Fibroblast of upper back skin (primary cell): ENCODE measurements at places on chromosomes 1 and 21.

DNA sequence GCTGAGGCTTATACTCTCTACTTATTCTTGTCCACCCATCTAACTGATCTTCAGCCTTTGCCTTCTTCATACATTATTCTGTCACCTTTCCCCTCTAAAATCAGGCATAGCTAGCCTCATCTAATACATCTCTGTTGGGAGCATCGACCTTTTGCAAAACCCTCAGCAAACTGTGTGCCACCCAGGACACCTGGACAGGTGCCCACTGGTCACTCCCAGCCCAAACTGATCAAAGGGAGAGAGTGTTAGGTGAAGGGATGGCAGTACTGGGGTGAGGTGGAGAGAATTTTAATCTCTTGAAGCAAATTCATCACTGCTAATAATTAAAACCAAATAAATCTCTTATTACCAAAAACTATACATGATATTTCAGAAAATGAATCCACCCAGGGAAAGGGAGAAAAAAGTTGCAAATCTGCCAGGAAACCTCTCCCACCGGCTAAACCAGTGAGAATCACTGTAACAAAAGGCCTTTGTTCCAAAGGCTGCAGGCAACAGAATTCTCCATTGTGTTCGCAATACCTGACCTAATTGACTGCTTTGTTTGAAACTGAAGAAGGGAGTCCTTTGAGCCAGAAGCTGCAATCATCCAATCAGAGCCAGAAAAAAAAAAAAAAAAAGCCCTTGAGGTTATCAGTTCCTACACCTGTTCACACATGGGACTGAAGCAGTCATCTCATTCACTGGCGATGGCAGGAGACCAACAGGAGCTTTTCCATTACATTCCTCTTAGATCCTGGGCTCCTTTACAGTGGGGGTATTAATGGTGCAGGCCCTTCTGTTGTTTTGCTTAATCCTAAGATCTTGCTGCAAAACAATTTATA is 172.6 kb downstream of the APP start:
- DNase-seq = peak; percentile 5

DNA sequence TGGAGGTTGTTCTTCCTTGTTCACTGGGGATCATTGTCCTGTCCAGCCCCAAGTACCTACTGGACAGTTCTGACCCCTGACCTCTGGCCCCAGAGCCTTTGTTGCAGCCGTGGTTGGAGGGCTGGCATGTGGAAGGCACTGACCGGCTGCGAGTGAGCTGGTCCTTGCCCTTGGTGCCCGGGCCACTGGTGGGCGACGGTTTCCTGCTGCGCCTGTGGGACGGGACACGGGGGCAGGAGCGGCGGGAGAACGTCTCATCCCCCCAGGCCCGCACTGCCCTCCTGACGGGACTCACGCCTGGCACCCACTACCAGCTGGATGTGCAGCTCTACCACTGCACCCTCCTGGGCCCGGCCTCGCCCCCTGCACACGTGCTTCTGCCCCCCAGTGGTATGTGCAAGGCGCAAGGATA is 11.4 kb downstream of the TIE1 start:
- DNase-seq = no peak

- no peak for DNase-seq
Observed at GRCh38 chr21:31752352-31752751, 20.4 kb upstream of the SCAF4 start.

DNA sequence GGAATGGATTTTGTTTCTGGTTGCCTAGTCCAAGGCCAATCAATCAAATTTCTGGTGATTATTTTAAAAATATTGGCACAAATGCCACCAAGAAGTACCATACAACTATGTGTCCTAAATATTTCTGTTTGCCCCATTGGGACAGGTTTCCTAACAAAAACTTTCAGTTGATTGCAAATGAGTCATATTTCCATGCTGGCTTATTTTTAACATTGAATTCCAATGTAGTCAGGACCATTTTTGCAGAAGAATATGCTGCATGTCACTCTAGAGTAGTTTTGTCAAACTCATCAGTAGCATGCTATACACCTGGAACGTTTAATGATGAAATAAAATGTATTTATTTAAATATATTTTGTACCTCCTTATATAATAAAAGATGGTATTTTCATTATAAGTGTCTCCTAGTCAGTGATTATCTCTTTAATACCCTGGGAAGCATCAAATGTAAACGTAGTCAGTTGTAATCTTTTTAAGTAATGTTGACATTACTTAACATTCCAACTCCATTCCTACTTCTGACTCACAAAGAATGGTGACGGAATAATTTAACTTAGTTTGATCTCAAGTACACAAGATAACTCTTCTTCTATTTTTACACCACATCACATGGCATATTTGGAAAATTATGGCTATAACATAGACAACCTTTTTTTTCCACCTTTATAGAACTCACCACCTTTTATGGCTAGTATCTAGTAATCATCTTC is 39.0 kb upstream of the USH2A start:
- DNase-seq = peak; percentile 56

DNA sequence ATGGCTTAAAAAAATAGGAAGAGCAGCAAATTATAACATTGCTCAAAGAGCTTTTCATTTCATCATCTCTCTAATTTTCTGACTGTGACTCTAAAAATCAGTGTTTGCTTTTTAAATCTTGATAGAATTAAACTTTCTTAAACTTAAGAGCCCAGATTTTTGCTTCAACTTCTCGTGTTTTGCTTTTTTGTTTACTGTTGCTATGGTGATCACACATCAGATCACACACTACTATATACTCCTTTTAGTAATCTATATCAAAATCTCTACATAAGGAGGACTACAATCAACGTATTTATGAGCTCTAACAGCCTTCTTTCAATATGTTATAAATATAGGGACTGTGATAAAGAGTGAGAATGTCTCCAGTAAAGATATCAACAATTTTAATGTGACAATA is 537.3 kb downstream of the KCNT2 start:
- no peak for DNase-seq

DNA sequence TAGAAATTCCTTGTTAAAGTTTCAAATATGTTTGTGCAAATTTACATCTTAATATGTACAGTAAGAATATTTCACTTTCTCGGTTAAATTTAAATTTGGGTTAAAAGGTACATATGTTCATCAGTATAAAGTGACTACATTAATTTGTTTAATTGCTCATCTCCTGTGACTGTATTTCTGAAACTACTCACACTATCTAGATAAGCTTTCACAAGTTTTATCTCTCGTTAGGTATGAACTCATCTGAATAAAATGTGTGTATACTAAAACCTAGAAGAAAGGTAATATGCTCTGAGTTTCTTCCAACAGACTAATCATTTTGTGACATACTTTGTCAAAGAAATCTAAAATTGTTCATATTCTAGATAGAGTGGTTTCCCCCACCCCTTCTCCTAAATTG is 150.7 kb downstream of the PATJ start:
- DNase-seq = no peak

- DNase-seq = no peak
Observed at GRCh38 chr1:6097117-6097595, 51.5 kb downstream of the KCNAB2 start.

GRCh38 chr1:169574336-169574735 is 11.9 kb downstream of the F5 start:
- no peak for DNase-seq

DNA sequence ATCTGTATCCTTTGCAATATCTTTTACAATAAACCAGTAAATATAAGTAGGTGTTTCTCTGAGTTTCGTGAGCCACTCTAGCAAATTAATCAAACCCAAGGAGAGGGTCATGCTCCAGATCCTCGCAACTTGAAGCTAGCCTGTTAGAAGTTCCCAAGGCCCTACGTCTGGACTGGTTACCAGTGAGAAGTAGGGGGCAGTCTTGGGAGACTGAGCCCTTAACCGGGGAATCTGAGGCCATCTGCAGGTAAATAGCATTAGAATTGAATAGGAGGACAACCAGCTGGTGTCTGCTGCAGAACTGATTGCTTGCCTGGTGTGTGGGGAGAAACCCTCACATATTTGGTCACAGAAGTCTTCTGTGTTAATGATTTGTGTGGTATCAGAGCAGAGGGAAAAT is 190.5 kb downstream of the RYR2 start:
- no peak for DNase-seq

- no peak for DNase-seq
Observed at GRCh38 chr1:2814511-2815075, 13.1 kb upstream of the TTC34 start.

- DNase-seq = no peak
Observed at GRCh38 chr1:13643017-13643416, 57.0 kb upstream of the PRDM2 start.

DNA sequence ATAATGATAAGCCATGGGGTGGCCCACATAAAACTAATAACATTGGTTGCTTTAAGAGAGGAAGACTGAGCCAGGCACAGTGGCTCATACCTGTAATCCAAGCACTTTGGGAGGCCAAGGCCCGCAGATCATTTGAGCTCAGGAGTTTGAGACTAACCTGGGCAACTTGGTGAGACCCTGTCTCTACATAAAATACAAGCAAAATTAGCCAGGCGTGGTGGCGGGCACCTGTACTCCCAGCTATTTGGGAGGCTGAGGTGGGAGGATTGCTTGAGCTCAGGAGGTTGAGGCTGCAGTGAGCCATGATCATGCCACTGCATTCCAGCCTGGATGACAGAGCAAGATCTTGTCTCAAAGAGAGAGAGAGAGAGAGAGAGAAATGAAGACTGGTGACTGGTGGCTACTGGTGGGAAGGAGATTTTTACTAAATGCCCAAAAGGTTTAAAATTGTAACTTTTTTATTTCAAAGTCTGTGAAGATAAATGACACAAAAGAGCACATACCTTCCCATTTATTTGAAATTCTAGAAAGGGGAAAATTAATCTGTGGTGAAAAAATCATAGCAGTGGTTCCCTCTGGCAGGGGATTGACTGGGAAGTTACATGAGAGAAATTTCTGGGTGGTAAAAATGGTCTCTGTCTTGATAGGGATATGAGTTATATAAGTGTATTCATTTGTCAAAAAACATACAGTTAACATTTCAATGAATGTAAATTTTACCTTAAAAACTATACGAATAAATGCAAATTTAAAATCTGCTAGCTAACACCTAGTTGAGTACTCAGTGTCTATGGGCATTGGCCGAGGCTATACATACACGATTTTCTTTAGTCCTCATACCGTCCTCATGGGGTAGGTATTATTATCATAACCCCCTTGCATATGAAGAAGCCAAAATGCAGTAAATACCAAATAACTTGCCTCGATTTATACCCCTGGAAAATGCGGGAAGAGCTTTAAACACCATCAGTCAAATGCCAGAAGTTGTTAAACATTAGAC is 2.2 kb upstream of the NBPF1 start:
- DNase-seq = no peak

DNA sequence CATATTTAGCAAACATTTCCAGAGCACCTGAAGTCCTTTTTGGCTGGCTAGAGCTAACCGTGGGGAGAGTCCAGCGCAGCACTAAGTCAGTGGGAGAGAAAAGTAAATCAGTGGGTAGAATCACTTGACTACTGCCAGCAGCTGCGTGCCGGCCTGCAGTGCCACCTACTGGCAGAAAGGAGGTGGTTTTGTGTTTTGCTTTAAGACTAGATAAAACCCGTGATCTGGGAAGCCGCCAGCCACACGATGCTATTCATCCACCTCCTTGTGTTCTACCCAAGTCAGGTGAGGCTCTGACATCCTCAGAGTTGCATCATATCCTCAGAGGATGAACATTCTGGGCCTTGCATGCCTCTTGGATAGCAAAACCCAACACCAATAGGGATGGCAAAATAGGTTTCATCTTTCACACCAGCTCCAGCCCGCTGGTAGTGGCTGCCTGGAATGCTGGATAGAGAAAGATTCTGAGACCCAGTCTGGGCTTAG is 14.1 kb upstream of the HEYL start:
- DNase-seq = peak; percentile 70

GRCh38 chr1:34907487-34908090 is 21.9 kb downstream of the DLGAP3 start:
- DNase-seq = no peak

DNA sequence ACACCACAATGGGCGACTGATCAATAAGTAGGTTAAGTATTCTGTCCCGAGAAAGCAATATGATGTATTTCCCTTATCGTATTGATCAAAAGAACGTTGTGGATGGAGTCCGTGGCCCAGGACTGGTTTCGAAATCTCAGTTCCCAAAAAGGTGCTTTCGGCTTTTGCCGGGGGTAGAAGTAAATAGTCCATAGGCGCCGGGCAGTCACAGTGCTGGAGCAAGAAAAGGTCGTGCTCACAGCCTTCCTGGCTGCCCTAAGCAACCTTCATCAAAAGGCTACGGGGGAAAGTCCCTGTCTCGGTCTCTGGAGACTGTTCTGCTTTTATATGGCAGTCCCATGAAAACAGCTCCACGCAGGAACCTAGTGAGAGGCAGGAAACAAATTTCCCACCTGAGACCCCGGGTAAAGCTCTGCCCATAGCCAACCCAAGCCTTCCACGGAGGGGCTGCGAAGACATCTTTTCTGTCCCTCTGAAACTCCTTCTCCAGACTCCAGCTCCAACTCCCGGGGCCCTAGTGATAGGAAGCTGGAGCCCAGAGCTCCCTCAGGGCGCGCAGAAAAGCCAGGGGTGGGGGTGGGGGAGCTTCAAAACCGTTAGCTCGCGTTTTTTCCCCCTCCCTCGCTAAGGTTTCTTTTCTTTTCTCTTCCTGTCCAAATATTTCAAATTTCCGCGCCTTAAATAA is 7.0 kb downstream of the CDKN2C start:
- peak; percentile 49 for DNase-seq

DNA sequence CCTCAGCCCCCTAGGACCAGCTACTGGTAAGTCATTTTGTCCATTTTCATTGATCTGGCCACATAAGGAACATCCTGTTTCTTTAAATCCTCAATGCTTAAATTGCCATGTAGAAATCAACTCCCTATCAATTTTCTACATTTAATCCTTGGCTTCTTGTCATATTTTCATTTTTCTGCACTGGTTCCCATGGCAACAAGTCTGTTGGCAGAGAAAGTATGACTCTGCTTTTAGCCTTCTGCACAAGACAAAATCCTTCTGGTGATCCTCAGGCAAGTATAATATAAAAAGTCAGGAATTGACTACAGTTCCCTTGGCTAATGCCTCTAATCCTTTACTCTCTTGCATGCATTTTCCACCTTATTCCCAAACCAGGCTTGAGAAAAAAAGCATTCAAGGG is 65.0 kb downstream of the LRRC40 start:
- peak; percentile 81 for DNase-seq

- peak; percentile 28 for DNase-seq
Observed at GRCh38 chr1:99456536-99456935, 189.4 kb upstream of the PALMD start.

- peak; percentile 26 for DNase-seq
Observed at GRCh38 chr1:169161496-169162194, 55.2 kb downstream of the ATP1B1 start.

- DNase-seq = no peak
Observed at GRCh38 chr1:99814373-99814900, 35.7 kb upstream of the AGL start.

DNA sequence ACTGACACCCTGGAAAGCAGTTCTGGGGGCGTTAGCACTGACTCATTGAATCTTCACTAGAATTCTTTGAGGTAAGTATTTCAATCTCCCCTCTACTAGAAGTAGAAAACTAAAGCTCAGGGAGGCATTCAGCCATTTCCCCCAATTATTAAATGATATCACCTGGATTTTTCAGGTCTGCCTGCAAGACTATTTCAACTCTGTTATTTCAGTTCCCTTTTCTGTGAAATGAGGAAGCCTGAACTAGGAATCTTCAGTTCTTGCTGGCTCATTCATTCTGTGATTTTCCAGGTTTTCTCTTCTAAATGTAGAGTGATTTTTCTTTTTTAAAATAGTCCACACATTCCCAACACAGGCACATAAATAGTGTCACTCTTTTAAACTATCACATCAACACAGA is 337.0 kb upstream of the NR5A2 start:
- no peak for DNase-seq

- no peak for DNase-seq
Observed at GRCh38 chr1:240349695-240350094, 258.0 kb downstream of the FMN2 start.
